ENCODE measurements at places on chromosomes 1 and 21. TPM values are rescaled to one million over a fixed set of nuclear protein-coding genes. Genes with fewer than 3 reads are reported as not detected.

SLC45A3 gene
- total RNA-seq: 5.6 TPM

EFNA1 gene
- total RNA-seq: 80.4 TPM

DNAJC11 gene
- 99.0 TPM for total RNA-seq

CRB1 gene
- not detected for total RNA-seq

- DNase-seq: no peak
Observed at GRCh38 chr1:212792396-212792908, 758 bp downstream of the TATDN3 start.

DNA sequence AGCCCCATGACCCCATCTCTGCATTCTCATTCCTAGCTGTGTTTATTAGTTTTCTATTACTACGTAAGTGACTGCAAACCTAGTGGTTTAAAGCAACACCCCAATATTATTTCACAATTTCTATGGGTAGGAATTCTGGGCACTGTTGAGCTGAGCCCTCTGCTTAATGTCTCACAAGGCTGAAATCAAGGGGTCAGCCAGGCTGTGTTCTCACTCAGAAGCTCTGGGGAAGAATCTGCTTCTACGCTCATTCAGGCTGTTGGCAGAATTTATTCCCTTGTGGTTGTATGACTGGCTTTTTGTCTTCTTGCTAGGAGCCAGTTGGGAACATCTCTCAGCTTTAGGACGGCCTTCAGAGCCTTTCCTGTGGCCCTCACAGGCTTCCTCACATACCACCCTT, 181.0 kb downstream of the GIPC2 start:
- no peak for DNase-seq

- no peak for DNase-seq
Observed at GRCh38 chr1:155012776-155013602, 10.4 kb downstream of the ZBTB7B start.

DNA sequence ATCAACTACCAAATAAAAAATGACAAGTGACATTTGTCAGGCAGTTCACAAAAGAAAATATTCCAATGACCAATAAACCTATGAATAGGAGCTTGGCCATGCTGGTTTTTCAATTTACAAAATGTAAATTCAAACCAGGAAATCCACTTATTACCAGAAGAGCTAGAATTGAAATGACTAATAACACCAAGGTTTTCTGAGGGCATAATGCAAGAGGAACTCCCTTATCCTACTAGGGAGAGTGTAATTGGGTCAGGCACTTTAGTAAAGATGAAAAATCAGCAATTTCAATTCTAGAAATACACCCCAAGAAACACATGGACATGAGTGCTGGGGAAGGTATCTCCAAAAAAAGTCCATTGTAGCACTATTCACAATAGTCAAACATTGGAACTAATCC, 16.7 kb upstream of the TIAM1 start:
- no peak for DNase-seq

GRCh38 chr1:224626042-224626441, 9.9 kb downstream of the CNIH3 start:
- DNase-seq: peak; percentile 57

- peak; percentile 18 for DNase-seq
Observed at GRCh38 chr1:13628218-13628617, 44.6 kb downstream of the PDPN start.

DNA sequence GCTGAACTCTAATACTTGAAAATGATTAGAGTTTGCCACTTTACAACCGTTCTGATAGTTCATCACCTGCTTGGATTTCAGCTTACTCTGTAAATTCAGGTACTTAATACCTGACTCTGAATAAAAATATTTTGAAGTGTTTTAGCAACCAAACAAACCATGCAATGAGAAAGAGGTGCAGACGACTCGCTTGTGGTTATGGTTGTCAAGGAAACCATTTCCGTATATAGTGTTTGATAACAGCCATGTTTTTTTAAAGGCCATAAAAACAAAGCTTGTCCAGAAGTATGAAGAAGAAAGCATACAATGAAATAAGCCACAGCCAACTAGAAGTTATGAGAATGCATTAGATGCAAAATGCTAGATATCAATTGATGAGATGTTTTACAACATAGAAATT, 167.2 kb upstream of the HMCN1 start:
- peak; percentile 92 for DNase-seq

- DNase-seq: peak; percentile 35
Observed at GRCh38 chr1:95127380-95127779, 10.2 kb downstream of the TLCD4 start.

DNA sequence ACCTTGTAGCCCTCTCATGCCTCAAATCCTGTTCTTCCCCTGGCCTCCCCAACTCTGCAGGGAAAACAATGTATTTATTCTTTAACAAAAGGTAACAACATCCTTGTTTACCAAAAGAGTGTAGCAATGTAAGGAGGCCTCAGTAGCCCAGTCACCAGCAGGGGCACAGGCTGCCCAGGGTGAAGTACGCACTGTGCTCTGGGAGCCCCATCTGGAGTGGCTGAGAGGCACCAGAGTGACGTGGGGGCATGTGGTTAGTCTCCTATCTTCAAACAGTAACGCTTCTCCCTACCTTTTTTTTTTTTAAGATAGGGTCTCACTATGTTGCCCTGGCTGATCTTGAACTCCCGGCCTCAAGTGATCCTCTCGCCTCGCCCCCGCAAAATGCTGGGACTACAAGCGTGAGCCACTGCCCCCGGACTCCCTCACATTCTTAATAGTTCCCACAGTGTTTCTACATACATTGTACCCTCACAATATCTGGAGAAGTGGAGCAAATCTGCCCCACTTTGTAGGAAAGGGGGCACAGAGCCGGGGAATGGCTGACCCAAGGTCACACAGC, 51.3 kb upstream of the ECE1 start:
- DNase-seq: no peak

DNA sequence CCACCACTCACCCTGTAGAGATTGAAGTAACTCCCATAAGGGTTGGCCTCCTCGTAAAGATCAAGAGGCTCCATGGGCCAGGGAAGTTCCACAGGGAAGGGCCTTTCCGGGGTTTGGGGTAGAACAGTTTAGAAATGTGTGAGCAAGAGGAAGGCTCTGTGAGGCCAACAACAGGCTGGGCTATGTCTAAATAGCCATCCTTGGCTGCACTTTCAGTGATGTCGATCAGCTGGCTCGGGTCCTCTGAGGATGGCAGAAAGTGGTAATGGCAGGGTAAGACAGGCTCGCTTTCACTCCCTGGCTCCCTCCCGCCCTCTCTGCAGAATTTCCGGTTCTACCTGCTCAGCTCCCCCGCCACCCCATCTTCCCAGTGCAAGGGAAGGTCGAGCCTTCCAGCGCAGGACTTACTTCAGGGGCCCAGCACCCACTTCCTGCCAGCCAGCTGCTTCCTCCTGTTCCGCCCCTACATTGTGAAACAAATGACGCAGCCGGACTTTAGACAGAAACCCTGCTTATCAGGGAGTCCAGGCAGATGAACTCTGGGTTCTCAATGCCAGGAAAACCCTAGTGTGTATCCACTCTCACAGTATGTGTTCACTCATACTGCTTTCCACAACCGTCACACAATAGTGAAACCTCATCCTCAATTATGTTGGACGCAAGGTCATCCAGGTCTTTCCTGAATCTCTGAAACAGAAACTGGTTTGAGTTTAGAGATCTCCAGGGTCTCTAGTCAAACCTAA, 7.3 kb downstream of the F11R start:
- DNase-seq: peak; percentile 84

GRCh38 chr1:153629971-153630370, 1.7 kb downstream of the S100A1 start:
- DNase-seq: no peak

DNA sequence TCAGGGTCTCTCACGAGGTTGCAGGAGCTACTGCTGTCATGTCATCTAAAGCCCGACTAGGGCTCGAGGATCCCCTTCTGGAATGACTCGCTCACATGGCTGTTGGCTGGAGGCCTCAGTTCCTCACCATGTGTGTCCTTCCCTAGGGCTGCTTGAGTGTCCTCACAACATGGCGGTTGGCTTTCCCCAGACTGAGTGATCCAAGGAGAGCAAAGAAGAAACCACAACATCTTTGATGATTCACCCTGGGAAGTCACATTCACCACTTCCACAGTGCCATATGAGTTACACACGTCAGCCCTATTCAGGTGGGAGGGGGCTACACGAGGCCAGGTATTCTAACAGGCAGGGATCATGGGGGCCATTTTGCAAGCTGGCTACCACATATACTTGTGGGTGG, 64.9 kb downstream of the FHAD1 start:
- DNase-seq: no peak

GRCh38 chr1:107782217-107782845, 182.6 kb downstream of the VAV3 start:
- peak; percentile 65 for DNase-seq

DNA sequence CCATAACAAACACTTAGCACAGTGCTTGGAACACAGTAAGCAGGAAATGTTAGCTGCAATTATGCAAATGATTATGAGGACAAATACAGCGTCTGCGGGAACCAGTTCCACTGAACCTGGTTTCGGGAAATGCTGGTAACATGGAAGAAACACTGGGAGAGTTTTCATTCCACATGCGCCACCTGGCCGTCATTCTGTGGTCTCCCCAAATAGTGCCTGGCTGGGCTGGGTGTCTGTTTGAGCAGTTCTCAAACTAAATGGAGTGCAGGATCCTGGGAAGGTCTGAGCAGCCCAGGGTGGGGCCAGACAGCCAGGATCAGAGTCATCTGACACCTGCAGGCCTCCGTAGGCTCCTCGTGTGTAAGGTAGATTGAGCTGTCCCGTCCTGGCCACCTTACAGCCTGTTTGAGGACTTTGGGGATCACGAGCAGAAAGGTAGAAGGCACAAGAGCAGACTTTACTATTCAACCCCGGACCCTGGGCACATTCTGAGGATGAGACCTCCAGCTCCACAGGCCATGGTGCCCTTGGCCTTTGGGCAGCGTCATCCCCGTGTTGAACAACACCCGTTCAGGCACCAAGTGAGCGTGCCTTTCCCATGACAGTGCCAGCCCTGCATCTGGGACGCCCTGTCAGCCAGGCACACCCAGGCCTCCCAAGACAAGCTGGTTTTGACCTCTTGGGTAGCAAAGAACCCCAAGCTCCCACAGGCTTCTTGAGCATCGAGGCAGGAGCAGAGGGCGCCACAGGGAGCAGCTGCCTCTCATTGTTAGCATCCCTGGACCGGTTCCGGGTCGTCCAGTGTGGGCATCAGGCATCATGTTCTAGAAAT, 101.9 kb downstream of the PRDM2 start:
- peak; percentile 38 for DNase-seq
